ENCODE measurements at places on chromosomes 2 and 18. TPM values are rescaled to one million over a fixed set of nuclear protein-coding genes. Genes with fewer than 3 reads are reported as not detected.

KCNG2 gene
- 0.16 TPM for total RNA-seq

NPHP1 gene
- total RNA-seq: 3.3 TPM

CSRNP3 gene
- total RNA-seq: 5.9 TPM

PDE1A gene
- total RNA-seq: 0.32 TPM

EEF1B2 gene
- total RNA-seq: 546 TPM

FAM124B gene
- not detected for total RNA-seq

STK36 gene
- total RNA-seq: 42.6 TPM

PTH2R gene
- total RNA-seq: not detected

IL36B gene
- total RNA-seq: not detected

CAVIN2 gene
- 2.8 TPM for total RNA-seq

ITPRIPL1 gene
- 0.10 TPM for total RNA-seq

MATN3 gene
- total RNA-seq: 13.3 TPM

PRSS56 gene
- not detected for total RNA-seq

USP37 gene
- 6.4 TPM for total RNA-seq

GPATCH11 gene
- total RNA-seq: 5.5 TPM

ADAM23 gene
- 13.9 TPM for total RNA-seq

MYL1 gene
- 11.1 TPM for total RNA-seq

GALNT1 gene
- total RNA-seq: 124 TPM

GMCL1 gene
- total RNA-seq: 9.5 TPM

RANBP2 gene
- total RNA-seq: 75.4 TPM

ACVR1C gene
- total RNA-seq: 0.62 TPM

STARD6 gene
- not detected for total RNA-seq

L3MBTL4 gene
- 0.58 TPM for total RNA-seq

CREB1 gene
- total RNA-seq: 63.3 TPM

PHOSPHO2 gene
- total RNA-seq: 3.0 TPM

TXNDC9 gene
- 48.3 TPM for total RNA-seq

DOCK10 gene
- 7.7 TPM for total RNA-seq

PAX3 gene
- not detected for total RNA-seq

LIMS3 gene
- 3.2 TPM for total RNA-seq

PRKAG3 gene
- total RNA-seq: not detected

GCG gene
- not detected for total RNA-seq

UGT1A8 gene
- total RNA-seq: not detected

CENPA gene
- 0.75 TPM for total RNA-seq
